Right renal cortex interstitium (tissue), 3 donors: ENCODE measurements at places on chromosomes 12 and 14. TPM values are rescaled to one million over a fixed set of nuclear protein-coding genes. Genes with fewer than 3 reads are reported as not detected.

NTS gene
- 6.8 TPM for polyA plus RNA-seq

TMEM30B gene
- polyA plus RNA-seq = 13.7 TPM

HCAR2 gene
- polyA plus RNA-seq = 0.24 TPM

GLIPR1L2 gene
- polyA plus RNA-seq = 2.3 TPM

DHRS4 gene
- 46.7 TPM for polyA plus RNA-seq

KCNH5 gene
- polyA plus RNA-seq = 0.18 TPM

DBX2 gene
- polyA plus RNA-seq = 0.08 TPM

MMP14 gene
- polyA plus RNA-seq = 132 TPM

GRCh38 chr14:95204705-95205104, 47.4 kb upstream of the DICER1 start:
- no peak for DNase-seq

- DNase-seq = no peak
These were observed 132.5 kb downstream of the DAAM1 start for GRCh38 chr14:59320763-59321625.

GRCh38 chr14:34596891-34597290, 33.1 kb downstream of the SNX6 start:
- no peak for DNase-seq

- DNase-seq = no peak
These were observed 268.1 kb downstream of the EGLN3 start for GRCh38 chr14:33682760-33683159.

DNA sequence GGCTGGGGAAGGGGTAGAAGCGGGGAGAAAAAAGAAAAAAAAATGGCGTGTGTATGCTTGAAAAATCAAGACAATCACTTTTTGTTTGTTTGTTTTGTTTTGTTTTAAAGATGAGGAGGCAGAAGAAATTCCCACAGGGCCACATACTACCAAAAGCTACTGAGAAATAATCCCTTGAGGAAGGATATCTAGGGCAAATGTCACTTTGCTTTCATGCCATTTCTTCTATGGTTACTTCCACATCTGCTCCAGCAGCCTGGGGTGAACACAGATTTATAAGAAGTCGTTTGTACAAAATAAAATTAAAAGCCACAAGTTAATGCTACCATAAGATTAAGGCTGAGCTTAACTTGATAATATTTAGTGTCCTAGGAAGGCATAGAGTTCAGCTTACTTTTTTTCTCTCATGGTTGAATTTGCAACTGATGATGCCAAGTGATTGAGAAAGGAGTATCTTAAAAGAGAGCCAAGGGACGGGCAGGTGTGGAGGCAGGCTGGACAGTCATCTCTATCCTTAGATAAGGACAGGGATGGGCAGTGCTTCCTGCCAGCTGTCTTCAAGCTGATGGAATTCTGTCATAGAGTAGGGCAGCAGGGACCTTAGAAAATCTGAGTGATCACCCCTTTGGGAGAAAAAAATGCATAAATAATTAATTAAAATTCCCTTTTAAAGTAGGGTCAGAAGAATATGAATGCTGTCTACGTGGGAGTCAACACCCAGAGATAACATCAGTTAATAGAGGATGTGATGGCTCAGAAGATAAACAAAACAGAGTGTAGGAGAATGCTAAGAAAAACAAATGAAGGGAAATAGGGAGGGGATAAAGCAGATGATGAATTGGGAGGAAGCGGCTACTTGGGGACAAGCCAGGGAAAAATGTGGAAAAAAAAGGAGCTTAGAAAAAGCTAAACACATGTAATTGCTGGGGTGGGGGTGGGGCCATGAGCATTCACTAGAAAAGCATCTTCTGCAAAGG, 57.1 kb downstream of the DYRK2 start:
- peak; percentile 71 for DNase-seq

DNA sequence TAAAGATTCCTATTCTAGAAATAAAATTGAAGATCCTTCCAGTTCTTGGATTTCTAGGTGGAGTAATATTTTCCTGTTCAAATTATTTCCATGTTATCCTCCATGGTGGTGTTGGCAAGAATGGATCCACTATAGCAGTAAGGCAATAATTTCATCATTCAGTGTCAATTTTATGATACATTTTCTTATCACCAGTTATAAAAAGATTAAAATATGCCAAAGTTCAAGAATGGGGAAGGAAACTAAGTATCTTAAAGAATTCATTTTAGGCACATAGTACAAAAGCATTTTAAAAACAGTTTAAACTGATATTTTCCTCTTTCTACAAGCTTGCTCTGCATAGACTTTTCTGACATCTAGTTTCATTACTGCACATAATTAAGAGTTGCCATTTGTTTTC, 19.1 kb downstream of the SYCP3 start:
- DNase-seq = no peak

DNA sequence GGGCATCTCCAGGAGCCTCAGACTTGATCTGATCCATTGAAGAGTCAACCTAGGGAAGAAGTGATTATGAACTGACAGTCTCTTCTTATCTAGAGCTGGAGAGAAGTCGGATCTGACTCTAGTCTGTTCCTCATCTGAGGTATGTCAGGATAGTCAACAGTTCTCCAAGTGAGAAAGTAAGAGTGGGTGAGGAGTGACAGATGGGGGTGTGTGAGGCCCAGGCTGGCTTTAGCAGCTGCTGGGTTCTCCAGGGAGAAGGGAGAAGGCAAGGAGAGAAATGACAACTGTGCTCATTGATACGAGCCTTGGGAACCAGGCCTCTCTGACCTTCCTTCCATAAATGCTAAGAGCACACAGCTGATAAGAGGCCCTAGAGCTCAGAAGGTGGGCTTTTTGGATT, 53.3 kb downstream of the IRAK3 start:
- DNase-seq = no peak

DNA sequence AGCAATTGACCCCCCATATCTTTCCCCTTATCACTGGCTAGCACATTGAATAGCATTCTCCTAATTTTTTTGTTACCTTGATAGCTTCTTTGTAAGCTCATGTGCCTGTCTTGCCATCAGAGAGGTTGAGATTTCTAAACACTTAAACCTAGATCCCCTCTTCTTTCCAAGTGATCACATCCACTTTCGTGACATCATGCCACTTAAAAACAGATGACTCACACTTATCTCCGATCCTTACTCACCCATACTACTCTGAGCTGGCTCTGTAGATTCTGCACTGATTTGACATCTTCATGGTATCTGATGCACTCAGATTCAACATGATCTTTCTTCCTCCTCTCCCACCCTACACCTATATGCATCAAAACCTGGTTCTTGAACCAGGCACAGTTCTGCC, 10.5 kb downstream of the GPR137C start:
- DNase-seq = no peak

- DNase-seq = no peak
These were observed 26.1 kb upstream of the GPR68 start for GRCh38 chr14:91270619-91271018.

- no peak for DNase-seq
These were observed 94.7 kb downstream of the ERGIC2 start for GRCh38 chr12:29286081-29286790.

GRCh38 chr12:121582583-121583333, 1.9 kb upstream of the KDM2B start:
- DNase-seq = no peak

DNA sequence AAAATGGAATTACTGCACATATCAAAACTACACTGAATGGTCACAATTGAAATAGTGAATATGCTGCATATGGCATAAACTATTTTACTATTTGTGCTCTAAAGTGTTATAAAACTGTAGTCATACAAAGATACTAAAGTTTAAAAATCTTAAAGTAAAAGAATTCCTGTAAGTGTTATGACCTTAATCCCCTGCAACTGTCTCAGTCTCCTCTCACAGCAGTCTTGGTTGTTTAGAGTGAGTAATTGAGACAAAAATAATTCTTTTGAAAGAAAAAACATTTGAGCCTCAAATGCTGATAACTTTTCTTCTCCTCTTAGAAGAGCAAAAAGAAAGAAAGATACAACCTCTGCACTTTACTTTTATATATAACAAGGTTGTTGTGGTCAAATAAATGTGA, 99.9 kb downstream of the SYT1 start:
- no peak for DNase-seq

DNA sequence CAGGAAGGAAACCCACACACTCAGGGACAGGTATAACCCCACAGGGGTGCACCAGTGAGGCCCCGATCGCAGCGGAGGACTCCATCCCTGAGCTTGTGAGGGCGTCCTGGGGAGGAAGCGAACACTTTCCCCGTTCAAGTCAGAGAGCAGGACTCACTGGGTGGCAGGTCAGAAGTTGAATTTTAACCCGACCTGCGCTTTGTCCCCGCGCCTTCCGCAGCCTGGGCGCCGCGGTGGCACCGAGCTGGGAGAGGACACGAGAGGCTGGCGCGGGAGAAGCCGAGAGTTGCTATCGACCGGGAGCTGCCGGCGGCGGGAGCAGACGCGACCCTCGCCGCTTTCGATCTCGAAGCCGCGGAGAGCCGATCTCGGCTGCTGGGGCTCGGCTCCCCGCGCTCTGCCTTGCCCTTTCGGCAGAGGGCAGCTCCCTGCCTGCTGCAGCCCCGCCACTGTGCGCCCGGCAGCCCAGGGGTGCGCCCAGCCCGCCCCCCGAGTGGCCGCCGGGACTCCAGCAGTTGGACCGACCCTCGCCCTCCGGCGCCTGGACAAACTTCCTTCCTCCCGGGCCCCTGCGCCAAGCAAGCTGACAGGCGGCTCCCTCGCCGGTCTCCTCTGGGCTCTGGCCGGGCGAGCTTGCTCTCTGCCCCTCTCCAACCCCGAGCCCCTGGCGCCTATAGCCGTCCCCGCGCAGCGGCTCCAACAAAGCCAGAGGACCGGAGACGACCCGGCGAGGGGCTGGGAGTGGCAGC, 918 bp downstream of the LIN7A start:
- DNase-seq = peak; percentile 30

GRCh38 chr14:104290756-104291122, 152.4 kb downstream of the KIF26A start:
- DNase-seq = no peak

GRCh38 chr14:59175404-59175803, 13.1 kb upstream of the DAAM1 start:
- no peak for DNase-seq

GRCh38 chr12:122847921-122848421, 12.7 kb downstream of the HIP1R start:
- DNase-seq = no peak

GRCh38 chr14:92848887-92849286, 54.8 kb downstream of the GOLGA5 start:
- DNase-seq = no peak

DNA sequence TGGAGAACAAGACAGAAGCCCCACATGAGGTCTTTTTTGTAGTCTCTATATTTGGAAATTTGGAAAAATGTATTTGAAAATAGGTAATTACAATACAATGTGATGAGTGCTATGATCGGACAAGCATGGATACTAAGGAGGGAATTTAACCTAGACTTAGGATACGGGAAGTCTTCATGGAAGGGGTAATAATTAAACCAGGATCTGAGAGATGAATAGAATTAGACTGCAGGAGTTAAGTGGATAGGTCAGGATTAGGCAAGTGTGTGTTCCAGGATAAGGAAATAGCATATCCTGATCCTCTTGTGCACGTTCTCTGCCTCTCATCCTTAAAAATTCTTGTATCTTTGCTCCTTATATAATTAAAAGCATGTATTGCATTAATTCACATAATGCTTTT, 223.3 kb upstream of the PRICKLE1 start:
- DNase-seq = no peak

- DNase-seq = no peak
These were observed 59.6 kb upstream of the PLEKHG3 start for GRCh38 chr14:64644629-64645028.
